ENCODE measurements at places on chromosomes 7 and 10.

- DNase-seq: no peak
Measured at GRCh38 chr10:63477927-63478326, 12.2 kb upstream of the JMJD1C start.

GRCh38 chr10:121574519-121575166 lies 23.6 kb downstream of the FGFR2 start:
- no peak for DNase-seq

- DNase-seq: no peak
Measured at GRCh38 chr10:108036265-108036664, 871.8 kb upstream of the SORCS1 start.

- no peak for DNase-seq
Measured at GRCh38 chr7:116548506-116548905, 23.7 kb downstream of the CAV1 start.

- DNase-seq: no peak
Measured at GRCh38 chr10:71978476-71978875, 14.3 kb downstream of the CHST3 start.

DNA sequence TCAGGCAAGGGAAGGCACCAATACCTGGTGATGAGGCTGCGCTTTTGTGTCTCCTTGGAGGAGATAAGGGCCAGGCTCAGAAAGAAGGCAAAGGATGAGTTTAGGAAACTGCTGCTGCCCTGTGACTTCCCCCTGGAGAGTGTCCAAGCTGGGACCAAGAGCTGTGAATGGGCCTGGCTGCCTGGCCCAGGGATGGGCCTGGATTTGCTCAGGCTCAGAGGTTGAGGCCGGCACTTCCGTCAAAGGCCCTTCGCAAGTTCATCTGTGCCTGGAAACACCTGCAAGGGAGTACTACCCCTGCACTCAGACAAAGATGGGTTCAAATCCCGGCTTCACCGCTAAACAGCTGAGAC lies 50.5 kb upstream of the NANOS1 start:
- no peak for DNase-seq

- no peak for DNase-seq
Measured at GRCh38 chr7:131656980-131657723, 100.7 kb upstream of the PODXL start.

DNA sequence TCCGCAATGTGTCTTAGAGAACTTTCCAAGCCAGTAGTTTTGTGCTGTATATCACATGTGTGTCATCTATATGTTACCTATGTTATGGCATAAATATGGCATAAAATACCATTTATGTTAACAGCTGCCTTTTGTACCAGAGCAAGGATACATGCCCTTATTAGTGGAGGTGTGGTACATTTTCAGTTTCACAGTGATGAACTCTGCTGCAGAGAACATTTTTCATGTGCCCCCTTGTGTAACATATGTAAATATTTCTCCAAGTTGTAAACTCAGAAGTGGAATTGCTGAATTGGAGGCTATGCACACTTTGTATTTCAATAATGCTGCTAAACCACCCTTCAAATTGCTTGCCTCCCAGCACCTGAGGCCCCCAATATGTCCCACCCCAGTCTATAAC lies 31.9 kb upstream of the CRHR2 start:
- DNase-seq: no peak

- no peak for DNase-seq
Measured at GRCh38 chr7:105905209-105905909, 29.0 kb upstream of the ATXN7L1 start.

- DNase-seq: no peak
Measured at GRCh38 chr7:135857519-135858274, 109.1 kb upstream of the FAM180A start.

DNA sequence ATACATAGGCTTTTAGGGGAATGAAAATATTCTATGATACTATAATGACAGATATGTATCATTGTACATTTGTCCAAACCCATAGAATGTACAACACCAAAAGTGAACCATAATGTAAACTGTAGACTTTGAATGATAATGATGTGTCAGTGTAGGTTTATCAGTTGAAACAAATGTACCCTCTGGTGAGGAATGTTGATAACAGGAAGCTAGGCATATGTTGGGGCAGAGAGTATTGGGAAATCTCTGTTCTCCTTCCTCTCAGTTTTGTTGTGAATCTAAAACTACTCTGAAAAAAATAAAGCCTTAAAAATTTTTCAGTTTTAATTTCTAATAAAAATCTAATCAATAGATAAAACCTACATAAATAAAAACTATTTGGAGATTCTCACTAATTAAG lies 36.9 kb downstream of the C1GALT1 start:
- no peak for DNase-seq

DNA sequence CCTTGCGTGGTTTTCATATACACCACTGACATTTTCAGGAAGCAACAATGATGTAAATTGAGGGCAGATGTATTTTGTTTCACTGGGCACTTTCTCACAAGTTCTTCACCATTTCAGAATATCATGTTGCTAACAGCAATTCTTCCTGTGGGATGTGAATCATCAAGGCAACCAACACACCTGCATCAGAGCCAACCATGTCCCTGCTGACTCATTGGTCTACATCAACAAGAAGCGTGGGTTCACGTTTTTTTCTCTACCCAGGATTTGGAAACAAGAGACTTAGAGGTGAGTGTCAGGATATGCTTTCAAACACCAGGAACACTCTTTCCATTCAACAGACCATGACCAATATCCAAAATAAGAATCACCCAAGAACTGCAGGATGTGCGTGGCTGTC lies 203.9 kb downstream of the TEX36 start:
- DNase-seq: no peak

Data from stimulated activated CD8-positive, alpha-beta memory T cell treated with anti-CD3 and anti-CD28 coated beads, Interleukin-7, amount 100 ng/mL, for 1 hour (primary cell).